Chondrocyte (in vitro differentiated cells): ENCODE measurements at places on chromosomes 3 and 15. TPM values are rescaled to one million over a fixed set of nuclear protein-coding genes. Genes with fewer than 3 reads are reported as not detected.

The ZNF501 gene
- 1.7 to 4.1 TPM (median 1.8 TPM) in 3 replicates for total RNA-seq

GRCh38 chr3:112650482-112650881 is 9.5 kb upstream of the CCDC80 start:
- H3K36me3 ChIP-seq: no peaks in the 10 kb centered on the region
- H3K27ac ChIP-seq: peak overlapping the region; percentile 76
- DNase-seq: no peak
- H3K27me3 ChIP-seq: no peaks in the 10 kb centered on the region
- H3K4me1 ChIP-seq: peaks cover 87% of the 10 kb centered on the region

- no peak overlapping the region for H3K27ac ChIP-seq
- no peaks in the 10 kb centered on the region for H3K27me3 ChIP-seq
- no peak for DNase-seq
- H3K36me3 ChIP-seq: peaks cover 33% of the 10 kb centered on the region
Measured at GRCh38 chr3:33006571-33007286, 55.3 kb downstream of the CCR4 start.

The ANKRD34C gene
- total RNA-seq: 0.07 to 1.3 TPM (median 0.92 TPM) in 3 replicates

The ASB14 gene
- not detected in 3 replicates for total RNA-seq

DNA sequence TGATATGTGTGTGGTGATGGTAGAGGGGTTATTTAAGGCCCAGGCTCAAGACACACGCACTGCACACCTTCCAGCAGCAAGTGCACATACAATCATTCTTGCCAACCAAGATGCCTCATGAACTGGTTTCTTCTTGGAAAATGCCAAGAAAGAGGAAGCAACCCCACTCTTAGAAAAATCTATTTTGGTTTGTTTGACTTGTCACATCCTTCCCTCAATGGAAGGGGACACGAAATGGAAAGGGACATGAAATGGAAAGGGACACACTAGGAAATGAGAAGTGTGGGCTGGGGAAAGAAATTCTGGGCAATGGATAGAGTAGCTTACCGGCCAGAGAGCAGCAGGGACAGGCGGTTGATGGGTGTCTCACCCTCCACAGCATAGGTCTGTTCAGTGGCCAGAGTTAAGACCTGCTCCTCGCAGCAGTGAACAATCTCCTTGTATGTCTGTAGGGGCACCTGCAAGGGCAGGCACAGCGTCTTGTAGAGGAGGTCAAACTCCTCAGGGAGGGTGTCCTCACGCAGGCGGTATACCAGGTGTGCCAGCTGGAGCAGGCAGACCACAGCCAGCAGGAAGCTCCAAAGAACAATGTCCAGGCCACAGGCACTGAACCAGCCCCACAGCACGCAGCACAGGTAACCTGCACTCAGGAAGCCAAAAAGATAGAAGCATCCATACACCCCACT is 640 bp downstream of the POPDC2 start:
- H3K27me3 ChIP-seq: no peaks in the 10 kb centered on the region
- peaks cover 9% of the 10 kb centered on the region for H3K4me1 ChIP-seq
- no peaks in the 10 kb centered on the region for H3K36me3 ChIP-seq

The MAPKBP1 gene
- 24.9 to 36.6 TPM (median 27.2 TPM) in 3 replicates for total RNA-seq

GRCh38 chr3:52792961-52793695 is 1.5 kb upstream of the ITIH3 start:
- no peaks in the 10 kb centered on the region for H3K27me3 ChIP-seq
- no peaks in the 10 kb centered on the region for H3K36me3 ChIP-seq
- DNase-seq: no peak
- H3K4me3 ChIP-seq: no peak overlapping the region
- H3K4me1 ChIP-seq: peaks cover 15% of the 10 kb centered on the region

The SRGAP3 gene
- total RNA-seq: 0.99 to 3.0 TPM (median 2.5 TPM) in 3 replicates

The MESP1 gene
- total RNA-seq: 0.97 to 2.7 TPM (median 2.1 TPM) in 3 replicates

- no peak overlapping the region for H3K4me3 ChIP-seq
- H3K27ac ChIP-seq: no peak overlapping the region
- H3K4me1 ChIP-seq: peaks cover 10% of the 10 kb centered on the region
Measured at GRCh38 chr3:34075975-34076374, 277.5 kb downstream of the PDCD6IP start.

DNA sequence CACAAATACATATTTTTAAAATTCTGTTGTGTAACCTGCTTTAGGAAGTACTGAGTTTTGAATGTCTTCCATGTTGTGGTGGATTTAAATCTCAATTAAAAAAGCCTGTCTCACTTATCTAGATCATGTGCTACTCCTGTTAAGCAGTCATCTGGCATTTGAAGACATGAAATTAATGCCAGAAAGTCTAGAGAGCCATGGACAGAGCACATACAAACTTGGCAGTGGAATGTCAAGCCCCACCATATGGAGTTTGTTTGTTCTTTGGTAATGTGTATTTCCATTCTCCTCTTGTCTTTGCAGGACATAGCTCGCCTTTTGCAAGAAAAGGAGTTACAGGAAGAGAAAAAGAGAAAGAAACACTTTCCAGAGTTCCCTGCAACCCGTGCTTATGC is 39.3 kb upstream of the UTS2B start:
- peaks cover 10% of the 10 kb centered on the region for H3K36me3 ChIP-seq
- no peaks in the 10 kb centered on the region for H3K27me3 ChIP-seq
- no peak for DNase-seq
- no peak overlapping the region for H3K4me3 ChIP-seq
- no peak overlapping the region for H3K27ac ChIP-seq

DNA sequence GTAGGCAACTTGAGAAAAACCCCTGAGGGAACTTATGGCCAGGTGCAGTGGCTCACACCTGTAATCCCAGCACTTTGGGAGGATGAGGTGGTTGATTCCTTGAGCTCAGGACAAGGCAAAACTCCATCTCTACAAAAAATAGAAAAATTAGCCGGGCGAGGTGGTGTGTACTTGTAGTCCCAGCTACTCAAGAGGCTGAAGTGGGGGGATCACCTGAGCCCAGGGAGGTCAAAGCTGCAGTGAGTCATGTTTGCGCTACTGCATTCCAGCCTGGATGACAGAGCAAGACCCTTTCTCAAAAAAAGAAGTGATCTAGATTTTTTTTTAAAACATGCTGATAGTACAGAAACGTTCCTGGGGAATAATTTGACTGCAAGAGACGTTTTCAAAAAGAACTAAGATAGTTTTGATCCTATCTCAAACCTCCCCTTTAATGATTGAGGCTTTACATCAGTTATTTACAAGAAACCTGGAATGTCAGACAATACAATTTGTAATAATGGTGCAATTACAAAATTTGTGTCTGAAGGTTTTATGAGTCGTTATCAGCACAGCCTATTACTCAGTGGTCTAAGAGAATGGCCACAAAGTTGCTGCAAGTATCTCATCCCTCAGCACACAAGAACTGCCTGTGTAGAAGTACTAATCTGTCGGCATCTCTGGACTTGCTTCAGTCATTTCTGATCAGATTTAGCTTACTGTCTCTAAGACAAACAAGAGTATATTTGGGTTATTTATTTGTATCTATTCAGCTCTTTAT is 32.2 kb upstream of the KLHL25 start:
- H3K36me3 ChIP-seq: no peaks in the 10 kb centered on the region
- H3K4me1 ChIP-seq: no peaks in the 10 kb centered on the region
- no peak overlapping the region for H3K27ac ChIP-seq

- H3K4me3 ChIP-seq: no peak overlapping the region
- peaks cover 15% of the 10 kb centered on the region for H3K27me3 ChIP-seq
- peaks cover 4% of the 10 kb centered on the region for H3K4me1 ChIP-seq
- no peak overlapping the region for H3K27ac ChIP-seq
- no peak for DNase-seq
Measured at GRCh38 chr3:186401556-186401955, 39.5 kb upstream of the DGKG start.

GRCh38 chr3:44885618-44886017 is 11.2 kb downstream of the TGM4 start:
- DNase-seq: no peak
- H3K4me1 ChIP-seq: peaks cover 43% of the 10 kb centered on the region
- no peaks in the 10 kb centered on the region for H3K27me3 ChIP-seq
- H3K4me3 ChIP-seq: no peak overlapping the region
- H3K36me3 ChIP-seq: no peaks in the 10 kb centered on the region

- peaks cover 52% of the 10 kb centered on the region for H3K4me1 ChIP-seq
- H3K4me3 ChIP-seq: peak overlapping the region; percentile 98
- no peaks in the 10 kb centered on the region for H3K27me3 ChIP-seq
- peak overlapping the region; percentile 82 for H3K27ac ChIP-seq
Measured at GRCh38 chr3:52539010-52539653, 2.7 kb downstream of the UQCC5 start.

DNA sequence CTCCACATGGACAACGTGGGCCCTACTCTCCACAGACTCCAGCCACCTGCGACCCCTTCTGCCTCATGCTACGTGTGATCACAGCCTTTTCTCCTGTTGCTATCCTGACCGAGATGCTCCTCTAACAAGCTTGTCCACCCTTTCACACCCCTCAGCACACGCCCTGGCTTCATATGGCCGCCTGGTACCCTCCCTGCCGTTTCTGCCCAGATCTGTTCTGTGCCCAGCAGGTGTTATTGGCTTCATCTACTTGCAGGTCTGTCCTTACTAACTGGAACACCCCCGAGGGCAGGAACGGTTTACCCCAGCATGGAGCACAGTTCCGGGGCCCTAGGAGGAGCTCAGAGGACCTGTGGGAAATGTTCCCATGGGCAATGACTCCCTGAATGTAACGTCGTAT is 9.9 kb downstream of the CHAC1 start:
- no peak for DNase-seq
- no peak overlapping the region for H3K27ac ChIP-seq
- no peaks in the 10 kb centered on the region for H3K36me3 ChIP-seq
- no peak overlapping the region for H3K4me3 ChIP-seq

DNA sequence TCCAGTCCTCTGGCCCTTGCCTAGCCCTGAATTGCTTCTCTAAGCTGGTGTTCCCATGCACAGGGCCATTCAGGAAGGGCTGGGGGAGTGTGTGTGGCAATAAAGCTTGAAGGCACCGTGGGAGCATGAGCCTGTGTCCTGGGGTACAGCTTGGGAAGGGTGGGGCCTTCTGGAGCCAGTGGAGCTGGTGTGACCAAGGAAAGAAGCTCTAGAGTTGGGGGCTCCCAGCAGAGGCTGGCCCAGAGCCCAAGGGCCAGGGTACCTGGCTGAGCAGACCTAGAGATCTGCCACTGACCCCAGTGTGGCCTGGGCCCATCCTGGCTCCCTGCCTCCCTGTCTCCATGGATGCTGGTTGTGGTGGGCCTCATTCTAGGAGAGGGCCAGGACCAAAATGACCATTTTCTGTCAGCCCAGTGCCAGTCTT is 8.1 kb downstream of the ABTB1 start:
- DNase-seq: no peak
- H3K36me3 ChIP-seq: peaks cover 5% of the 10 kb centered on the region

The SPTBN5 gene
- 2.2 to 3.8 TPM (median 2.9 TPM) in 3 replicates for total RNA-seq

DNA sequence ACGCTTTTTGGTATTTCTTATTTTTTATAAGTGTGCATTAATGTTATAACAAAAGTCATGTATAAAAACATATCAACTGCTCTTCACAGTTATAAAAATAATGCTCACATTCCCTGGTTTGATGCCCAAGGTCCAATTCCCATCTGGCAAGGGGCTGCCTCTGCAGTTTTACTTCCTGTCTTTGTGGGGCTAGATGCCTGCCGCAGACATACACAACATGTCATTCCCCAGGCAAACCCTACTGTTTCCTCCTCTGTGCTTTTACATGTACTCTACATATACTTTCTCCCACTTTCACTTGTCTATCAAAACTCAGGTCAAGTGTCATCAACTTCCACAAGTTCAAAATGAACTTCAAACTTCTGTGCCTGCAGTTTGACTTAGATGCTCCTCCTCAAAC is 60.5 kb upstream of the ETV5 start:
- peaks cover 5% of the 10 kb centered on the region for H3K4me1 ChIP-seq
- H3K27ac ChIP-seq: no peak overlapping the region
- H3K4me3 ChIP-seq: no peak overlapping the region
- peaks cover 11% of the 10 kb centered on the region for H3K27me3 ChIP-seq
- no peaks in the 10 kb centered on the region for H3K36me3 ChIP-seq

DNA sequence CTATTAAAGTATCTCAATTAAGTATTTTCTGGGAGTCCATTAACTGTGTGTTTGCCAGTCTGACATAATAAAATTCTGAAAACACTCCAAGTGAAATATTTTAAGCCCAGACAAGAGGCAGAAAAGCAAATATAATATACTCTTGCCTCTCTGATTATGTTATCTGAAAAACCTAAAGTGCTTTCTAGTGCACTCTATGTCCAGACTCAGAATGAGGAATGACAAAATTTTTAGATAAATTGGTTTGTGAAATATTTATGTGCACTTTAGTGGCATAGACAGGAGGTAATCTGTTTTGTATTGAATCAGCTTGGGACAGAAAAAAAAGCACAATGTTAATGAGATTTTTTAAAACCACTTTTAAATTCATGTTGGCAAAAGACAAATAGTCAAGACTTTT is 508.2 kb upstream of the SUCLG2 start:
- H3K36me3 ChIP-seq: no peaks in the 10 kb centered on the region
- H3K27me3 ChIP-seq: no peaks in the 10 kb centered on the region
- H3K4me3 ChIP-seq: no peak overlapping the region

- H3K4me1 ChIP-seq: no peaks in the 10 kb centered on the region
- no peak for DNase-seq
Measured at GRCh38 chr3:110708156-110708555, 363.5 kb upstream of the NECTIN3 start.

DNA sequence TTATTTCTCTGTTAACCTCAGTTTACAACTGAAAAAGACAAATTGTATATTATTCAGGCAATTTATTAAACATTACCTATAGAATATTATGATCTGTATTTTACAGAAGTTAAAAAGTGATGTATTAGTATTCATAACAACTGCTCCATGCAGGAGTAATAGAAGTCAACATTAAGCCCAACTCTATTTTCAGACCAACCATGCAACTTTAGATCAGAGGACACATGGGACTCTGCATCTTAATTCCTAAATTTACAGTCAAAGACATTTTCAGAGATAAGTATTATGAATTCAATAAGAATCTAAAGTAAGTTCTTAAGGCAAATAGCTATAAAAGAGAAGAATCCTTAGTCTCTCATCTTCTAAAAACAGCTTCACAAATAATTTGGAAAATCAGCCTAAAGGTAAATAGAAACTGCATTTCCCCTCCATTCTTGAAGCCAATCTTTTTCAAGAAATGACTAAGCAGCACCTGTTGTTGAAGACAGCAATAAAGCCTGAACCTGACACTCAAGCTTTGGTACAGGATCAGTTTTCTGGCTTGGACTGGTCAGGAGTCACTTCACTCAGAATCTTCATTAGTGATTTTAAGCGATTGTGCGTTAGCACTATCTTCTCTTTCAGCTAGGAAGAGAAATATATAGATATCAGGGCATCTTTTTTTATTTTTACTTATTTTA is 23.0 kb downstream of the OIP5 start:
- H3K4me3 ChIP-seq: no peak overlapping the region
- DNase-seq: no peak
- H3K4me1 ChIP-seq: no peaks in the 10 kb centered on the region
- no peaks in the 10 kb centered on the region for H3K36me3 ChIP-seq

DNA sequence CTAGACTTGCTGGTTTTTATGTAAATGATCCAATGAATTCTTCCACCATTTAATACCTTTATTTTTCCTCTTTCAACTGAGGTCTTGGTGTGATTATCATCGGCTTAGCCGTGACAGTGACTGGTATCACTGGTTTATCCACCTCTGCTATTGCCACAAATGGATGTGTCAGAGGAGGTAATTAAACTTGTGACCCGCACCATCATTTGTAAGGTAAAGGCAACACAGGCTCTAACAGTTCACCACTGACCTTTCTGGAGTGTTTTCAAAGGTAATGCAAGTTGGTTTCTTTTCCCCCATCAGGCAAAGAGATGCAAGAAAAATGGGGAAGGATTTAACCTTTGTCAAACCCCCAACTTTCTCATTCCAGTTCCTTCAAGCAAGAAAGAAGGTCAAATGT is 19.7 kb downstream of the SLC12A1 start:
- no peak overlapping the region for H3K4me3 ChIP-seq
- H3K27me3 ChIP-seq: peaks cover 47% of the 10 kb centered on the region

- no peak overlapping the region for H3K27ac ChIP-seq
- no peak for DNase-seq
- peaks cover 3% of the 10 kb centered on the region for H3K27me3 ChIP-seq
- no peak overlapping the region for H3K4me3 ChIP-seq
- no peaks in the 10 kb centered on the region for H3K36me3 ChIP-seq
Measured at GRCh38 chr3:167125612-167126407, 254.3 kb downstream of the ZBBX start.
